HTR-8/SVneo (cell line): ENCODE measurements at places on chromosomes 5 and 9.

GRCh38 chr9:137301081-137301947 lies 757 bp downstream of the NRARP start:
- peak; percentile 49 for DNase-seq

GRCh38 chr9:72794946-72795345 lies 157.9 kb downstream of the ALDH1A1 start:
- DNase-seq, result no peak

- DNase-seq, result no peak
These were observed 113.4 kb upstream of the GHR start for GRCh38 chr5:42309865-42310264.

DNA sequence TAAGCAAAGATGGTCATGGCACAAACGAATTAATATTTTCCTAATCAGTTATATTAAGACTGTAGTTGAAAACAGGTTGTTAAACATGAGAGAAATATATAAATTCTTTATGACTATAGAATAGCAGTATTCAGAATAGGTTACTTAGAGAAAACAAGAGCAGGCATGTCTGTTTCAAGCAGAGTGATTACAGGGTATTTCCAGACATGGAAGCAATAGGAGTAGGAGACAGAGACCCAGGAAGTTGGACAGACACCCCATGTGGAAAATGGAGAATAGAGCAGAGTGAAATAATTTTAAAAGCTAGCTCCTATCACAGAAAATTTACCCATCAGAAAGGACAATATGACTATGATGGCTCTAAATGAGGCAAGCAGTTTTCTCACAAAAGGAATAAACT lies 111.5 kb downstream of the IZUMO3 start:
- DNase-seq, result no peak

DNA sequence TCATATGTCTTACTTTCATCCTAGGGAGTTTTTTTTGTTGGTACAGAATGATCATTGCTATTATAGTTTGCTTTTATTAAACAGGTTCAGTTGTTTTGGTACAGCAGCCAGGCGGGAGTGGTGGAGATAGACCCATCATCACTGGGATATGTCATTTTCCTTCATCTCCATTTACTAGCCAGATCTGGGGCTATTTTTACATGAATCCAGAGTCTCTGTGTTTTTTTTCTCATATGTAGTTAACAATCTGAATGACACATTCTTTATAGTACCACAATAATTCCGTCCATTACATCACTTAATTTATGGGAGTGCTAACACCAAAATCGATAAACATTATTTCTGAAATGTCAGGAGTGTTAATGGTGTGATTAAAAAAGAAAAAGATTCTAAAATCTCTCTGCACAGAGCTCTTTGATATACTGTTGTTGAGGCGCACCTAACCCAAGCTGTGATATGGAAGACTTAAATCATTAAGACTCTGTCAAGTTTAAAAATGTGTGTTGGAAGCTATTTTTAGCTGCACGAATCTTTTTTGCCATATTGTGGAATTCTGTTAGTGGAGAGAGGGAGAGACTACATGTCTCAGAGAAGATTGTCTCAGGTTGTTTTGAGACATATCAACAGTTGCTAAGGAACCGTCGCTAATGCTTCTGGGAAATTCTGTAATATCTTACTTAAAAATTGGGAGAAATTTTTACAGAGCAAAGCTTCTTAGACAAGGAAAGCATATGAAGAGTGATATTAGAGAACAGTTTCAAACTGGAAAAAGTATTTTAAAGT lies 59.6 kb downstream of the RPS23 start:
- no peak for DNase-seq

- peak; percentile 2 for DNase-seq
These were observed 169.1 kb downstream of the CAAP1 start for GRCh38 chr9:26723486-26723885.
